Activated T-helper 1 cell treated with anti-CD3 and anti-CD28 coated beads, Interleukin-2, amount 50 U/mL, for 16 hours (primary cell): ENCODE measurements at places on chromosomes 3 and 15.

DNA sequence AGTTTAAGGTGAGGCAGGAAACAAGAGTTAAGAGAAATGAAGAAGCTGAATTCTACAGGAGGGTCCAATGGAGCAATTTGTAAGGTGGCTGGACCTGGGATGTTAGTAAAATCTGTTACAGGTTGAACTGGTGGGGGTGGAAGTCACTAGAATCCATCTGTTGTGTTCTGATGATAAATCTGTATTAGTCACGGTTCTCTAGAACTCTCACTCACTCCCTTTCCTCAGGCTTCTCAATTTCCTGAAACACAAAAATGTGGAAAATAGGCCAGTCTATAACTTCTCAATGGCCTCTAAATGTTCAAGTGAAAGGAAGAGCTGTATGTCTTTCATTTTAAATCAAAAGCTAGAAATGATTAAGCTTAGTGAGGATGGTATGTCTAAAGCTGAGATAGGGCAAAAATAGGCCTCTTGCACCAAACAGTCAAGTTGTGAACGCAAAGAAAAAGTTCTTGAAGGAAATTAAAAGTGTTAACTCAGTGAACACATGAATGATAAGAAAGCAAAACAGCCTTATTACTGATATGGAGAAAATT lies 180.2 kb upstream of the CBLB start:
- DNase-seq: no peak

DNA sequence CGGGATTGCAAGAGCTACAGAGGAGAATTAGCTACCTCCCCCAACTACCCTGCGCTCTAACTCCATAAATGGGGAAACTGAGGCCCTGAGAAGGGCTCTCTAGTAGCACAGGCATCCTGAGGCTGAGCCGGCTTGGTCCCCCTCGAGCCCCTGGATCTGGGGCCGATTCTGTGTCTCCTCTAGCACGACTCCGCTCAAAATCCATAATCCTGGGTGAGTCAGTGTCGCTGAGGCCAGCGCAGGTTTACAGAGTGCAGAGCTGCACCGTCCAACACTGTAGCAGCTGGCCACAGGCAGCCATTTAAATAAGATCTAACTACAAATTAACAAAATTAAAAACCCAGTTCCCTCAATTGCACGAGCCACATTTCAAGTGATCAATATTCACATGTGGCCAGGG lies 10.8 kb downstream of the GATA2 start:
- DNase-seq: no peak

DNA sequence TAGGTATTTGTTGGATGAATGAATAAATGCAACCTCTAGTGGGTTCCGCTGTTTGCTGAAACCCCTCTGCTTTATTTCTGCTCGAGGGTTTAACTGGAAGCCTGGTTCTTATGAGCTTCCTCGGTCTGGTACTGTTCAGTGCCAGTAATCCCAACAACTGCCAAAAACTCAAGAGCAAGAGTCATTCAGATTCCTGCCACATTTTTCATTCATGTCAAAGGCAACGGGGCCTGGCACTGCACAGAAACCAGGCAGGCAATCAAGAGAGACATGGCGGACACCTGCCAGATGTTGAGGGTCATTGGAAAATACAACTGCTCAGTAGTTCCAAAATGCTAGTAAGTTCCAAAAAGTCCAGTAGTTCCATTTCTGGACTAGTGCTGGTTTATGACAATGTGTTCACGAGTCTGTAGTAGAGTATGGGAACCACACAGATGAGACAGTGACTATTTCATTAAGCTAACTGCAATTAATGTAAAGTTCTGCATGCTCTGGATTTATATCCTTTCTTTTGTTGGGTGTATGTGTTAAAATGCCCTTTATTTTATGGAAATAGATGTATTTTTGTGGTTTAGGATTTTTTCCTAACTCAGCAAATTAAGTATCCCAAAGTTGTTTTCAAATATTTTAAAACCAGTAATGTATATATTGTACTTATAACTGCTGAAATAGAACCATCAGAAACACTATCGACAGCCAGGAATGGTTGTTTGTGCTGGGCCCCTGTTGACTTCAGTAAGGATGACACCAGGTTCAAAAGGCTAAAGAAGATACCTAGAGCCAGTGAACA lies 22.7 kb upstream of the TMEM41A start:
- no peak for DNase-seq

DNA sequence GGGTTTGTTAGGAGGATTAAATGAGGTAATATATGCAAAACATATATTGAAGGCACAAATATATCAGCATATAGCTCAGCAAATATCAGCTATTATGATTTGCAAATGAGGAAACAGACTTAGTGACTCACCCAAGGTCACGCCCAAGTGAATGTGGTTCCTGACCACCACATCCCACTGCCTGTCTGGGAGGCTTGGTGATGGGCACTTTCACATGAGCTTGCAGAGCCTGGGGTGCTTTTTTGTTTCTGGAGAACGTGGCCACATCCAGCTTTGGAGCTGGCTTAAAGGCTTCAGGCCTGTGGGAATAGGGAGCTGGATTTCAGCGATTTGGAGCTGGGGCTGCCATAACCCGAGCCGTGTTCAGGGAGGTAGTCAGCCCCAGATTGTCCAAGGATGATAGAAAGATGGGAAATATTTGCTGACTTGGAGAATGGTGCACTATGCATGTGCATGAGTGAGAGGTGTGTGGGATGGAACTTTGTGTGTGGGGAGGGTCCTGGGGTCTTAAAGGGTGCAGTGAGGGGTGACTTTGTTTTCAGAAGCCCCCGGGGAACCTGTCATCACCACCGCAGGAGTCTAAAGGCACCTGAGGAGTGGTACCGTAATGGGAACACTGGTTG lies 12.0 kb upstream of the FGD5 start:
- no peak for DNase-seq

GRCh38 chr3:30476368-30477084 lies 129.9 kb upstream of the TGFBR2 start:
- DNase-seq: no peak

DNA sequence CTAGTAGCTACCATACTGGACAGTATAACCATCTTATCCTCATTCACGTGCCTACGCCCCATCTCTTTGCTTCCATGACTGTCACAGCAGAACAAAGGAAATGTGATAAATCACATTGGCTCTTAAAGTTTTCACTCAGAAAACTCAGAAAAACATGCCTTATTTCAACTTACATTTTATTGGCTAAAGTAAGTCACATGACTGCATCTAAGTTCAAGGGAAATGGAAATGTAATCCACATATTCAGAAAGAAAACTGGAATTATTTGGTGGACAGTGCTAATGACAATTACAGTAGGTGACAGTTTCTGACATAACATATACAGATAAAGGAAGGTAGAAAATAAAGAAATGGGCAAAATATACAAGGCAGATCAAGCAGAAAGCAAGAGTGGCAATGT lies 37.4 kb upstream of the VILL start:
- DNase-seq: no peak

DNA sequence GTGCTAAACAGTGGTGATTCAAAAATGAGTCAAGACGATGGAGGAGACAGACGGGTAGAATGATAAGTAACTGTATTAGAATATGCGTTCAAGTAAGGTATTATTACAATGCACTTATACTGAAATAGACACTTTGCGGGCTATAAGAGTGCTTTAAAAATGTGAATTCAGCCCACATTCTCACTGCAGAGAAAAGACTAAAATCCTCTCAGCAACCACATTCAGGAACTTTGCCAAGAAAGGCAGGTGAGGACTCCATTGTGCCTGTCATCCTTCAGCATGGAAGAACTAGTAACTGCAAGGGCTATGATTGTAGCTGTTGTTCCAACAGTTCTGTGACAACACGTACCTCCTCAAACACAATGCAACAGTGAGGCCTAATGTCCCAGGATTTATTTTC lies 272.0 kb downstream of the RORA start:
- DNase-seq: no peak

DNA sequence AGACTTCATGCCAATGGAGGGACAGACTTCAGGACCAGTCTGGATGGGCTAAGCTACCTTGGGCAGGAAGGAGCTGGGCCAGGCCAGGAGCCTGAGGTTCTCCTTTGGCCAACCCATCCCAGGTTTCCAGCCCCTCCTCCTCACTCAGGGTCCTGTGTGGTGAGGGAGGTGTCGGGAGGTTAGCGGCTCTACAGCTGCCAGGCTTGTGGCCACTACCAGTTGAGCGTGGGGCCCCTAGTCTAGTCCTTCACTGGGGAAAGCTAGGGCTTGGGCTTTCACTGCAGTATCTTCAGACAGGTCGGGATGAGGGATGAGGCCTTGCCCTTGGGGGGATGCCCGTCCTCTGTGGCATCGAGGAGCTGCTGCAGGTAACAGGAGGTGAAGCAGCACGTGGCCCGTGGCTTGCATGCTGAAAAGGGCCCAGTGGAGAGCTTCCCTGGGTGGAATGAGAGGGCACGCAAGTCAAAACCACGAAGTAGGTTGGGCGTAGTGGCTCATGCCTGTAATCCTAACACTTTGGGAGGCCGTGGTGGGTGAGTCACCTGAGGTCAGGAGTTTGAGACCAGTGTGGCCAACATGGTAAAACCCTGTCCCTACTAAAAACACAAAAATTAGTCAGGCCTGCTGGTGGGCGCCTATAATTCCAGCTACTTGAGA lies 8.5 kb upstream of the FANCD2 start:
- DNase-seq: no peak
